Glutamatergic neuron (in vitro differentiated cells): ENCODE measurements at places on chromosomes 13 and 19. TPM values are rescaled to one million over a fixed set of nuclear protein-coding genes. Genes with fewer than 3 reads are reported as not detected.

Gene USHBP1
- not detected for total RNA-seq

DNA sequence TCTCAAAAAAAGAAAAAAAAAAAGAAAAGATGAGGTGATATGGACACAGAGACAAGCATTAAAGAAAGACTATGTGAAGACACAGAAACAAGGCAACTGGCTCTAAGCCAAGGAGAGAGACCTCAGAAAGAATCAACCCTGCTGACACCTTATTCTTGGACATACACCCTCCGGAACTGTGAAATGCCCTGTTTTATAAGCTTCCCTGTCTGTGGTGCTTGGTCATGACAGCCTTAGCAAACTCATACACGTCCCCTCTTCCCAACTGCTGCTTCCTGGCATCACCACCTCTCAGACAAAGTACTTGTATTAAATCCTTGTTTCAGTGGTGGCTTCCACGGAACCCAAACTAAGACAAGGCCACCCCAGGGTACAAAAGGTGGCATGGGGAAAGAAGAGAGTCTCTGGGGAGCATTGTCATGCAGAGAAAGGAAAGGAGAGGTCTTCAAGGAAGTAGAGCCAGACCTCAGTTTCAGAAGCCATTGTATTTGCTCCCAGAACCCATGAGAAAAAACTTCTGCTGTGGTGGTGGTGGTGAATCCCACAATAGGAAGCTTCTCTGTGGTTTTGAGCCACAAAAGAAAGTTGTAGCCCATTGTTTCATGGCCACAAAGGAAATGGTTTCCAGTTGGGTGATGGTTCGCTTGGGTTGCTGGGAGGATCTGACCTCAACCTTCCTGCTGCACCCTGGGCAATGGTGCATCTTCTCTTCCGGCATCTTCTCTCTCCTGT lies 16.3 kb upstream of the TSPAN16 start:
- peaks cover 7% of the 10 kb centered on the region for H3K27me3 ChIP-seq
- H3K4me3 ChIP-seq = no peak overlapping the region
- H3K36me3 ChIP-seq = peaks cover 4% of the 10 kb centered on the region
- no peak for DNase-seq

Gene NXNL1
- not detected for total RNA-seq

GRCh38 chr13:95615539-95615938 lies 29.0 kb downstream of the DZIP1 start:
- H3K27ac ChIP-seq = no peak overlapping the region
- no peak overlapping the region for H3K4me3 ChIP-seq
- H3K36me3 ChIP-seq = no peaks in the 10 kb centered on the region

GRCh38 chr13:80118506-80118905 lies 222.4 kb downstream of the SPRY2 start:
- H3K36me3 ChIP-seq = no peaks in the 10 kb centered on the region
- no peak for DNase-seq
- H3K27me3 ChIP-seq = no peaks in the 10 kb centered on the region
- H3K4me3 ChIP-seq = no peak overlapping the region
- peaks cover 27% of the 10 kb centered on the region for H3K4me1 ChIP-seq

Gene FCHO1
- 45.2 TPM for total RNA-seq

GRCh38 chr13:27081893-27082679 lies 89.5 kb downstream of the USP12 start:
- no peak overlapping the region for H3K4me3 ChIP-seq
- H3K36me3 ChIP-seq = no peaks in the 10 kb centered on the region
- no peak for DNase-seq
- H3K27ac ChIP-seq = no peak overlapping the region

DNA sequence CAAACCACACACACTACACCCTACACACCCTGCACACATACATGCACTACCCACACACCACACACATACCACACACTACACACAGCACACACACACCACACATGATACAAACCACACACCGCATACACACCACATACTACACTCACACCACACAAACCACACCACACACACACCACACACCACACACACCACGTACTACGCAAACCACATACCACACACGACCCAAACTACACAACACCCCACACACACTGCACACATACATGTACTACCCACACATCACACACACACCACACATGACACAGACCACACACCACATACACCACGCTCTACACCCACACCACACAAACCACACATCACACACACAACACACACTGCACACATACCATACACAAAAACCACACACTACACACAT lies 6.6 kb downstream of the MAG start:
- H3K4me1 ChIP-seq = no peaks in the 10 kb centered on the region
- H3K36me3 ChIP-seq = peaks cover 4% of the 10 kb centered on the region
- H3K27ac ChIP-seq = no peak overlapping the region
- H3K27me3 ChIP-seq = peaks cover 6% of the 10 kb centered on the region

- no peaks in the 10 kb centered on the region for H3K36me3 ChIP-seq
- peaks cover 2% of the 10 kb centered on the region for H3K4me1 ChIP-seq
- H3K27me3 ChIP-seq = peaks cover 4% of the 10 kb centered on the region
- DNase-seq = no peak
Observed at GRCh38 chr19:1312767-1313694, 27.4 kb downstream of the EFNA2 start.

Gene SCGB2B2
- total RNA-seq = 1.2 TPM

Gene KLK2
- total RNA-seq = not detected

Gene LILRA1
- not detected for total RNA-seq

Gene VSIG10L
- total RNA-seq = 3.5 TPM

- peaks cover 9% of the 10 kb centered on the region for H3K36me3 ChIP-seq
- no peaks in the 10 kb centered on the region for H3K4me1 ChIP-seq
- H3K4me3 ChIP-seq = no peak overlapping the region
- H3K27ac ChIP-seq = no peak overlapping the region
Observed at GRCh38 chr13:31986676-31987470, 44.7 kb upstream of the FRY start.

- H3K27ac ChIP-seq = no peak overlapping the region
- H3K4me1 ChIP-seq = peaks cover 2% of the 10 kb centered on the region
- peaks cover 18% of the 10 kb centered on the region for H3K27me3 ChIP-seq
- peak overlapping the region; percentile 34 for H3K4me3 ChIP-seq
- no peaks in the 10 kb centered on the region for H3K36me3 ChIP-seq
Observed at GRCh38 chr19:15196360-15197005, 4.3 kb downstream of the NOTCH3 start.

GRCh38 chr19:35408284-35409171 lies 37.7 kb downstream of the GPR42 start:
- no peak overlapping the region for H3K4me3 ChIP-seq
- no peak for DNase-seq
- no peaks in the 10 kb centered on the region for H3K4me1 ChIP-seq
- peaks cover 10% of the 10 kb centered on the region for H3K27me3 ChIP-seq
- no peaks in the 10 kb centered on the region for H3K36me3 ChIP-seq

Gene METTL21C
- not detected for total RNA-seq

DNA sequence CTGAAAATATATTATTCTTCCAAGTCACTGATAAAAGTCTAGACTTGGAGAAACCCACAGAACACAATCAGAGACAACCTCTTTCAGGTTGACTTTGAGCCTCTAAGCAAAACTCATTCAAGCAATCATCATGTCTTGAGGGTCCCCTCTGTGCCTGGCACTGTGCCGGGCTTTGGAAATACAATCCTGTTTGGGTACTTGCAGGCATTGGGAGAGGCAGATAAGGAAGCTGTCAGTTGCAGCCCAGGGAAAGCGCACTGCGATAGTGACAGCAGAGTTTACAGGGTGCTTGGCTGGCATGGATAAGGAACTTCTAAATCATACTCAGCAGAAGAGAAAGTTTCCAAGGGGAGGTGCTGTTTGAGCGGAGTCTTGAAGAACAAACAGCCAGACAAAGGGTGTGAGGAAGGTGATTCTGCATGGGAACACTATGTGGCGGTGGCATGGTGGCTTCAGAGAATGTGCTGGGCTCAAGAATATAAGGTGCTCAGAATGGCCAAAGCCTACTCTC lies 9.1 kb downstream of the SERP2 start:
- no peak overlapping the region for H3K4me3 ChIP-seq
- no peak overlapping the region for H3K27ac ChIP-seq
- no peaks in the 10 kb centered on the region for H3K36me3 ChIP-seq

GRCh38 chr13:48112896-48113755 lies 18.2 kb upstream of the MED4 start:
- H3K36me3 ChIP-seq = no peaks in the 10 kb centered on the region
- no peak for DNase-seq
- H3K4me3 ChIP-seq = no peak overlapping the region
- H3K4me1 ChIP-seq = no peaks in the 10 kb centered on the region

DNA sequence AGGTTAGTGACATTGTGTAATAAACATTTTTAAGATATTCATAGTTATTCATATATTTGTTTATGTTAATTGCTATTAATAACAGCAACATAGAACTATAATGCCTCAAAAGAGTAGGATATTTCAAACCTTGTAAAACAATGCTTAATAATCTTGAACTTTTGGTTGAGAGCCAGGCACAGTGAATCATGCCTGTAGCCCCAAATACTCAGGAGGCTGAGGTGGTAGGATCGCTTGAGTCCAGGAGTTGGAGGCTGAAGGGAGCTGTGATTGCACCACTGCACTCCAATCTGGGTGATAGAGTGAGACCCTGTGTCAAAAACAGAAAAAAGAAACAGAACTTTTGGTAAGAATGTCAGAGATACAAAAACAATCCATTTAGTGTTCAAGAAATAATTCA lies 213.9 kb upstream of the SLITRK1 start:
- no peak overlapping the region for H3K27ac ChIP-seq
- H3K4me1 ChIP-seq = no peaks in the 10 kb centered on the region
- DNase-seq = no peak
- no peak overlapping the region for H3K4me3 ChIP-seq
